Activated CD4-positive, alpha-beta T cell treated with anti-CD3 and anti-CD28 coated beads for 36 hours (primary cell): ENCODE measurements at places on chromosomes 3 and 15.

DNA sequence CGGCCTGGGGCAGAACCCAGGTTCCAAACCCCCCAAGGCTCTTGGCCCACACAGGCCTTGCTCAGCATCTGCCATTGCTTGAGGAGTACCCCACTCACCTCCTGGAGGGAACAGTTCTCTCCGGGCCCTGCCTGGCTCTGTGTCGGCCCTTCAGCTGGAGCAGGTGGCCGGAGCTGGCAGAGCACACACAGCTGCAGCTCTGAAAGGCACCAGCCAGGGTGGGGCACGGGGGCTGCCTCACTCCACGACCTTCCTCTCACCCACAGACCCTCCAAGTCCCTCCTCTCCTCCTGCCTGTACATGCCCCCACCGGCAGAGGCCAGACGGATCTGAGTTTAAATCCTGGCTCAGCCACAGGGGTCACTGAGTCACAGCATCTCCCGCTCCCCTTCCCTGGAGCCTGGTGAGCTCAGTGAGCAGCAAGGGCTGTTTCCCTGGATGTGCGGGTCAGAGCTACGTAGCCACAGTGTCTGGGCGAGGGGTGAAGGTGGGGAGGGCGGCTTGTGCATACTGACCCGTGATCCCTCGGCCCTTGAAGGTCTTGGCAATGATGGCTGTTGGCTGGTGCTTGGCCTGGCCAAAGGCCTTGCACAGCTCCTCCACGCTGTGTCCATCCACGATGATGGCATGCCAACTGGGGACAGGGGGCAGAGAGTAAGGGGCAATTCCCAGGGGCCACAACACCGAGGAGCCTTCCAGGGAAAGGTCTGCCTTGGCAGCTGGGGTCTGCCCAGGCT is 23.0 kb downstream of the TKT start:
- no peak for DNase-seq

DNA sequence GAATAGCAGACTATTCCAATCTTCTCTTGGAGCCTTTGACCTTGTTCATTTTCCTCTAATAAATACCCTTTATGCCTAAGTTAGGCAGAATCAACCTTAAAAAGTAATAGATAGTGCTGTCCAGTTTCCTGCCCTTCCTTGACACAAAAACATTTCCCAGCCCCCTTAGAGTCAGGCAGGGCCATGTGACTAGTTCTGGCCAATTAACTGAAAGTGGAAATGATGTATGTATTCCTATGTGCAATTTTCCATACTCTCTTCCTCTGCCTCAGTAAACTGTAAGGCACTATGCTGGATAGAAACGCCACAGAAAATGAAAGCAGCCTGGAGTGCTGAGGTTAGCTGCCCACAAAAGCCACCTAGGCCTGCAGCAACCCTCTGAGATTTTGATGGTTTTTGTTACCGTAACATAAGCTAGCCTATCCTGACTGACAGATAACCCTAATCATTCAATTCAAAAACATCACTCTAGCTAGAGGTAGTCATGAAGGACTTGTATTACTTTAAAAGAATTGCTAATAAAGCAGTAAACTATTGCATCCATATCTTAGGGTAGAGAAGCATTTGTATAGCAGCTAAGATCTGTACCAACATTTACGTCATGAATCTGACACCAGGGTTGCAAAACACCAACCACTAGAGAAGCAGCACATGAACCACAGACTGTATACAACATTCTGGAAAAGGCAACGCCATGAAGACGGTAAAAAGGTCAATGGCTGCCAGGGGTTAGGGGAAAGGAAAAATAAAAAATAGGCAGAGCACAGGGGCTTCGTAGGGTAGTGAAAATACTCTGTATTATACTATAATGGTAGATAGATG is 112.9 kb downstream of the ULK4 start:
- DNase-seq: peak; percentile 24

GRCh38 chr3:58205981-58206380 is 4.8 kb downstream of the DNASE1L3 start:
- no peak for DNase-seq

DNA sequence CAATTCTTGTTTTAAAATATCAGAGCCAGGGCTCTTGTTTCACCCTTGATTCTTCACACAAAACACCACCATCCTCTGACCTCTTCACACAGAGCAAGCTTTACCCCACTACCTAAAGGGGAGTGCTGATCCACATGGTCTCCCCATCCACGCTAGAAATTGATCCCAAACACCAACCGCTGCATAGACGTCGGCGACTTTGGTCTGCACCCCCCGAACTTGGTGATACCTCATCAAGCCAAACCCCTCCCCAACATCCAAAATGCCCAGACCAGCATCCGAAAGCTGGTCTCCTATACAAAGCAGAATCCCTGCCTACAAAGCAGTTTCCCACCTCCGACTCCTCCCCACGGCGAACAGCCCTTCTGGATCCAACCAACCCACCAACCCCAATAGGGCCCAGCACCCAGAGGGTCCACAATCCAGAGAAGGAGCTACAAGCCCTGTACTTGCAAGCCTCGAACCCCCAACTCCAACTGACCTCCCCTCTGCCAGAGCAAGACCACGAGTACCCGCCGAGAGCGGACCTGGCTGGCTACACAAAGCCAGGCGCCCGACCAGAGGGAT is 25.8 kb upstream of the MTHFS start:
- no peak for DNase-seq

- no peak for DNase-seq
Measured at GRCh38 chr3:159948429-159949144, 40.0 kb upstream of the IL12A start.

- DNase-seq: no peak
Measured at GRCh38 chr3:69484507-69485393, 98.9 kb upstream of the FRMD4B start.

- no peak for DNase-seq
Measured at GRCh38 chr3:54163441-54163840, 41.1 kb downstream of the CACNA2D3 start.

DNA sequence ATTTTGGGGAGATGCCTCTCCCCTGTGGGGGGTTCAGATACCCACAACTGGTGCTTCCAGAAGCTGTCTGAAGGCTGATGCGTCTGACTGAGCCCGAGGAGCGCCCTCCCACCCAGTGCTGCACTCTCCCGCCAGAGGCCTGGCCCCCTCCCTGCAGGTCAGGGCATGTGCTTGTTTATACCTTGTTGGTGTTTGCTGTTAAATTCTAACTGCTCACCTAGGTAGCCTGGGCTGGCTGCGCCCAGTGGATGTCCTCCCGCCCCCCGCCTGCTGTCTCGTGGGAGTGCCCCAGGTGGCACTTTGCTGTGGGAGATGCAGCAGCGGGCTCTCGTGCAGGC is 12.9 kb downstream of the KLF13 start:
- no peak for DNase-seq

GRCh38 chr3:21747376-21747775 is 3.6 kb downstream of the ZNF385D start:
- DNase-seq: no peak

- DNase-seq: no peak
Measured at GRCh38 chr15:39360452-39360851, 220.4 kb upstream of the THBS1 start.

DNA sequence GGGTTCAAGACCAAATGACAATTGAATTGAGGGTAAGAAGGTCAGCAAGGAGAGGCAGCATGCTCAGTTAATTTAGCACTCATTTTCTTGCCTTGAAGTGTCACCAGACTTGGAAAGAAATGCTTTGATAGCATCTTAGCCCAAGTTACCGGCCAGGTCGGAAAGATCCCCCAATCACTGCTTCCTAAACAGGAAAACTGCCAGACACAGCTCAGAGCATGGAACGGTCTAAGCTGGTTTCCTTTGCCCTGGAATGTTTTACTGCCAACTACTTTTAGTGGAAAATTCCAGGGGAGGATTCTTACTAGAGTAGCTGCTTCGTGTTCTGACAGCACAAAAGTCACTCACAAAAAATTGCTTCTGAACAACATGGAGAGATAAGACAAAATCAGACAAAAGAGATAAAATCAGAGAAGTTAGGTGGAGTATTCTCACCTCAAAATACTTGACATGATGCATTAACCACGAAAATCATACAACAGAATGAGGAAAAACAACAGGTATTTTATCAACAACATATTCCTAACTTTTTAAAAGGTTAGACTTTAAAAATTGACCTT is 65.5 kb downstream of the CCR4 start:
- no peak for DNase-seq

DNA sequence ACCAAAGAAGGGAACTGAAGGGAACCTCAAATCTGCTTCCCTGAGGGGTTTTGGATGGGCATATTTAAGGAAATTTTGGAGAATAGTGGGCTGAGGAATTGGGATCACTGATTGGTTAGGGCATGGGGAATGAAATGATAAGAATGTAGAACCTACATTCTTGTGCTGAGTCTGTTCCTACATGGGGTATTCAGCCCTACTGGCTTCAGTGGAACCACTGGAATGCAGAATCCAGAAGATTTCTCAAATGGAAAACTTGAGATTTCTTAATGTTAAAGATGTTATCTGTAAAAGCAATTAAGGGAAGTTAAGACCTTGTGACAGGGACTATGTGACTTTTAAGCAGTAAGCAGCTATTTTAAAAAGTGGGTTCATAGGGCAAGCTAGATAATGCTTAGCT is 1062.4 kb downstream of the AGBL1 start:
- DNase-seq: no peak

DNA sequence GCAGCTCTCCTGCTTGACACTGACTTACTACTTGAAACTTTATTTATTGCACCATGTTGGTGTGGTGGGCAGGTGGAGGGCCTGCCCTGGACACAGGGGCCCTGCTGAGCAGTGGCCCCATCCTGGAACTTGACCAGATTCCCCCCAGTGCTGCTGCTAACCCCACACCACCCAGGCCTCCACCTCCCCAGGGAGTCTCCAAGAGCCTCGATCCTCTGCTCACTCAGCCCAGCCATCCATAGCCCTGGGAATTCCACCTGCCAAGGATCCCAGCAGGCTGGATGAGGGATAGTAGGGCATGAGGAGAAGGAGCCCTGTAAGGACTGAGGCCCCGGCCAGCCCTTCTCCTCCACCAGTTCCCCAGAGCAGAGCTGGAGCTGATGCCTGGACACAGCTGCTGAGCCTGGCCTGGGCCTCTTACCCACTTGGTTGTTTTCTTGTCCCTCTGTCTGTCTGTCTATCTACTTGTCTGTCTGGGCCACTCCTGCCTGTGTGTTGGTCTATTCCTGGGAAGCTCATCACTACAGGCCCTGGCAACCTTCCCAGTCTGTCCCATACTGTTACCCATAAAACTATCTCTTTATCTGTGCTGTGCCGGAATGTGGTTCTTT is 2.8 kb downstream of the CHAC1 start:
- DNase-seq: no peak

DNA sequence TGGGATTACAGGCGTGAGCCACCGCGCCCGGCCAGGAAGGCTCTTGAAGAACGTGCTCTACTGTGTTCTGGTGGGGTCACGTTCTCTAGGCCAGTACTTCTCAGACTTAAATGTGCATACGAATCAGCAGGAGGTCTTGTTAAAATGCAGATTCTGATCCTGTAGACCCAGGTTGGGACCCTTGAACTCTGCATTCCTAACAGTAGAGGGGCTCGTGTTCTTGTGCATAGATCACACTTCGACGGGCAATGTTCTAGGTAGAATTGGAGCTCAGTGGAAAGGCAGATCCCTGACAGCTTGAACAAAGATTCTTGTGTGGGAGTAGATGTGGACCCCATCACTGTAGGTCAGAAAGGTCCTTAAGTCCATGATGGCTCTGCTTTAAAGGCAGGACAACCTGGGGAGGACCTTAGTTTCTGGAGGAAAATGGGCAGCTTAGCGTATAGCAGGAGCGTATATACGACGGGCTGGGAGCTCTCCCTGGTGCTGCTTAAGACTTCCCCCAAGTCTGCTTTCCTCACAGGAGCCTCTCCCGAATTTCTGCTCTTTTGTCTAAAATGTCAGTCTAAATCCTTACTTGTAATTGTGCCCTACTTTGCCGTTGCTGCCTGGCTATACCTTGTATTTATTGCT is 16.9 kb upstream of the FAM81A start:
- no peak for DNase-seq

DNA sequence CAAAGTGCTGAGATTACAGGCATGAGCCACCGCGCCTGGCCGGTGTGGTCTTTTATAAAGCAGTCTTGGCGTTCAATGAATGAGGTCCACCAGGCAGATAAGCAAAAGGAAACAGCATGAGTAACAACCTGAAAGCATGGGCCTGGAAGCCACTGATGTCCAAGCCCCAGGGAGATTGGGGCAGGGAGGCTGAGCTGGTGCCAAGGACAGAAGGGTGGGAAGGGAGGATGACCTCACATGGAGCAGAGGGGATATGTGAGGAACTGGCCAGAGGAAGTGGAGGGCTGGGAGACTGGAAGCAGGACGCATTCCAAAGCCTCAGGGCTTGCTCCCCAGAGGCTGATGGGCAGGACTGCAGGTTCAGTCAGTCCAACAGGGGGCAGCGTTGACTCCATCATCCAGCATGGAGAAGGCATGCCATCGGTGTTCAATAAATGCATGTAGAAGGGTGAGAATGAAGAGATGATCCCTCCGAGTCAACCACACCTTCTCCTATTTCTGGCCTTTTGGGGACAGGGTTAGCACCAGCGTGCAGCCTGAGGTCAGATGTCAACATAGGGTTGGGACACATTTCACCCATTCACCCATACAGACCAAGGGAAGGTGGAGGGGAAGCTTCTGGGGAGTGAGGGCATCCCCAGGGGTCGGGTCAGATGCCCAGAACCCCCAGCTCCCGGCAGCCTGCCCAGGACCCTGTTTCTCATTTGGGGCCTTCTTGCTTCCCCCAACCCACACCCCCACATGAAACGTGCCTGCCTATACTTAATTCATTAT is 14.8 kb downstream of the MYL3 start:
- peak; percentile 74 for DNase-seq

DNA sequence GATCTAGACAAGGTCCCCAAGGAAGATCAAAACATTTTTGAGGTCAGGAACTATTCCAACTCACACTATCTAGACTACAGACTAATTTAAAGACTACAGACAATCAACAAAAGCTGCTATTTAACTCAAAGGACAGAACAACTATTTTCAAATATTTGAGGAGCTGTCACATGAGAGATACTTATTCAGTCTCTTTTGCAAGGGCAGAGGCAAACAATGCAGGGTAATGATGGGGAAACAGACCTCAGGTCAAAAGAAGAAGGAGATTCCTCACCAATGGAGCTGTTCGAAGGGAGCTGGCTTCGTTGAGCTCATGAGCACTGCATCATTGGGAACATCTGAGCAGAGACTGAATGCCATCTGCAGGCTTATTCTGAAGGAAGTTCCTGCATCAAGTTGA is 231.9 kb downstream of the DTWD1 start:
- DNase-seq: no peak

GRCh38 chr15:89496155-89497098 is at the start of gene RHCG:
RHCG (minus strand) TSS chr15:89496583; CDS start chr15:89496544, 39 bp downstream.
- DNase-seq: peak; percentile 44

DNA sequence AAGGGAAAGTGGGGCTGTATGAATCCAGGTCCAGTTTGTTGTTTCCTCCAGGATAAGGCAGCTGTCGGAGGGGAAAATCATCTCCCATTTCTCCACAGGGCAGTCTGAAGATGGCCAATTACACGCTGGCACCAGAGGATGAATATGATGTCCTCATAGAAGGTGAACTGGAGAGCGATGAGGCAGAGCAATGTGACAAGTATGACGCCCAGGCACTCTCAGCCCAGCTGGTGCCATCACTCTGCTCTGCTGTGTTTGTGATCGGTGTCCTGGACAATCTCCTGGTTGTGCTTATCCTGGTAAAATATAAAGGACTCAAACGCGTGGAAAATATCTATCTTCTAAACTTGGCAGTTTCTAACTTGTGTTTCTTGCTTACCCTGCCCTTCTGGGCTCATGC is 911 bp downstream of the CCRL2 start:
- no peak for DNase-seq

GRCh38 chr3:58084788-58085543 is 76.7 kb downstream of the FLNB start:
- no peak for DNase-seq
